ENCODE measurements at places on chromosomes 5 and 9.

GRCh38 chr5:145499483-145499882 lies 335.7 kb downstream of the PRELID2 start:
- DNase-seq = no peak

DNA sequence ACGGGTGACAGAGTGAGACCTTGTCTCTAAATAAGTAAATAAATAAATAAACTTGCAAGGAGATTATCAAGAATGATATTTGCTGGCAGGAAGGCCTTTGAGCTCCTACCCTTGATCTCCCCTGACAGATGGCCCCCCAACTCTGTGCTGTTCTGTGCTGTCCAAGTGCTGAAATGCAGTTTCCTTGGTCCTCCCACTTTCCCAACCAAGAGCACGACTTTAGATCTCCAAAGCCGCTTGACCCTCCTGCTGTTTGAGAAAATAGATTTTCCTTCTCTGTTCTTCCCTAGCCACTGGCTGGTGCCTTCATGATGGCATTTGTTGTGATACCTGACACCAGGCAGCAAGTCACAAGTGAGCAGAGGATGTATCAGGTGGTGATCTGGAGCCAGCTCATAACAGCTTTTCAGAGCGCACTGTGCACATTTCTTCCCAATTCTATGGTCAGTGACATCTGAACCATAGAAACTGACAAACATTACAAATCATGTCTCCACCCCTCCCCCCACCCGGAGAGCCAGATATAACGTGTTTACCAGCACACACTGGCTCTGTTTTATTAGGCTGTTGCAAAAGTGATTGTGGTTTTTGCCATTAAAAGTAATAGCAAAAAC lies 80.0 kb upstream of the PUM3 start:
- no peak for DNase-seq

DNA sequence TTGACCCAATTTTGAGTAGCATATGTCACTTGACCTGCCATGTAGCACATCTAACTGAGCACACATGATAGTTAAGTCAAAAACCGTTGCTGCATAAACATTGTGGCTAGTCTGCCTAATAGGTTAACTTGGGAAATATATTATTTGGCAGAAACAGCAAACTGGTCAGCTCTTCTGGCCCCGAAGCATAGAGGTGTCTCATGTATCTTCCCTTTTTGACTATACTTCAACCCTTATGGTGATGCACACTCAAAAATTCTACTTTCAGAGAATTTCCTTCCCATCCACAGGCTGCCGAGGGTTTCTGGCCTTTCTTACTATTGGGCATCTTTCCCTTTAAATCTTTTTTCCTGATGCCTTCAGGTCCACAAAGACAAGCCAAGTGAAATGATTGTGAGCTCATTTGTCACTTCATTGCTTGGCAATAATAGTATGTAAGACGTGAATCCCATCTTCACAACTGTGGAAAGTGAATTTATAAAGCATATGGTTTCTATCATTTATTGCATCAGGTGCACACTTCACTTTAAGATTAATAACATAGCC lies 41.2 kb downstream of the MOCS2 start:
- no peak for DNase-seq

DNA sequence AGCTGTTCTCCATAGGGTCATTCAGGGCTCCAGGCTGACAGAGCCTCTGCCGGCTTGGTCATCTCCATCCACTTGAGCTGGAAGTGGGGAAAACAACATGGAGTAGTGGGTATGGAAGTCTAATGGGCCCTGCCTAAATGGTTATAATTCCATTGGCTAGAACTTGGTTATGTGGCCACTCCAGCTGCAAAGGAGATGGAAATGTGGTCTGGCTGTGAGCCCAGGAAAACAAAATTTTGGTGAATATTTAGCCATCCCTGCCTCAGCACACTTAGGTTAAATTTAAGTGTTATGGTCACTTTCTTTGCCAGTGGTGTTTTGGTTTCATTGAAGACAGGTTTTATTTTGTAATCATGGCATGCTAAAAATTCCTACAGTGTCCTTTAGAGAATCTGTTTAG lies 112.3 kb downstream of the SMARCA2 start:
- no peak for DNase-seq

DNA sequence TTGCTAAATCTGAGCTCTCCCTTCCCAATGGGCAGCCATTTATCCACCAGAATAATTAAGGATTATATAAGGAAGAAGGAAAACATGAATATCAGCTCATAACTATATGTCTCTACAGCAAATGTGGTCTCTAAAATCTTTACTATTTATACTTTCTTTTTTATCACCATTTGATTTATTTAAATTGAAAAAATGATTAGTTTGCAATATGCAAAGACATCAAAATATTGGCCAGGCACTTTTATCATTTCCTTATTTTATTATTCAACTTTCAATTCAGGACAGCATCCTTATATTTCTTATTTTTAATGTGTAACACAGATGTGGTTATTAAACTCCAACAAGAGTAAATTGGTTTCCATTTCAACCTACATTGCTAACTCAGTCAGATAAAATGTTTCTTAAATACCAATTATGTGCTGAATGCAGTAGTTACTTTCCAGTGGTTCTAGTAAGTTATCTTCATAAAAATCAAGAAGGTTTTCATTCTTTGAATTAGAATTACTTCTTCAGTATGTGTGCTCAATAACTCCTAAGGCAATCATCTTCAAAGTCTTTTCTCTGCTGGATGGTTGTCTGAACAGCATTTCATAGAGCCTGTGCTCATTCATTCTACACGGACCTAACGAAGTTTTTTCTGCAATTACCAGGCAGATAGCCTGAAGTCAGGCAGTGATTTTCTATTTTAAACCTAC lies 1148.0 kb downstream of the CDH12 start:
- no peak for DNase-seq

GRCh38 chr9:105066275-105066865 lies 138.4 kb upstream of the ABCA1 start:
- no peak for DNase-seq

- DNase-seq = no peak
Observed at GRCh38 chr5:165328846-165329245, 1823.4 kb downstream of the MAT2B start.

GRCh38 chr5:39274398-39275085 lies 55.2 kb upstream of the FYB1 start:
- DNase-seq = no peak

DNA sequence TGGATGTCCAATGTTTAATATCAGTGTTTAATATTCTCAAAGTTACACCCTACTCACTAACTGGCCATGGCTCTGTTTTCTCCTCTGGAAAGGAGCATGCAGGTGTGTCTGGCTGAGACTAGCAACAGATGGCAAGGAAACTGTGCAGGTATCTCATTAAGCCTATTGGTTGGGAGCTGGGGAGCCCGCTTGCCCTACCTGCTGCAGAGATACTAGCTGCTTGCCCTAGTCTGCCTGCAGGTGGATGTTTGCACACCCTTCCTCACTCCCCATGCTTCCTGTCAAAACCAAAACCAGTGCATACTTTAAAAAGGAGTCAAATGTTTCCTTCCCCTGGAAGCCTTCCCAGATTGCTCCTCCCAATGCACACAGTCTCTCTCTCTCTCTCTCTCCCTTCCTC lies 228.3 kb upstream of the RASEF start:
- no peak for DNase-seq

GRCh38 chr5:111954516-111955395 lies 197.8 kb upstream of the NREP start:
- no peak for DNase-seq

GRCh38 chr5:168479166-168479565 lies 7.1 kb upstream of the RARS1 start:
- no peak for DNase-seq

- DNase-seq = no peak
Observed at GRCh38 chr9:966870-967269, 9.6 kb upstream of the DMRT3 start.

- no peak for DNase-seq
Observed at GRCh38 chr9:124720429-124721108, 50.5 kb downstream of the NR6A1 start.

- peak; percentile 31 for DNase-seq
Observed at GRCh38 chr5:79133657-79134451, 22.2 kb downstream of the BHMT start.

GRCh38 chr9:1890816-1891215 lies 124.3 kb upstream of the SMARCA2 start:
- no peak for DNase-seq

- DNase-seq = peak; percentile 32
Observed at GRCh38 chr5:16894236-16895057, 41.6 kb downstream of the MYO10 start.

GRCh38 chr5:83689881-83690280 lies 30.8 kb downstream of the HAPLN1 start:
- no peak for DNase-seq

GRCh38 chr5:78268356-78268755 lies 26.1 kb downstream of the AP3B1 start:
- DNase-seq = no peak

- DNase-seq = no peak
Observed at GRCh38 chr5:160626322-160626721, 204.7 kb downstream of the PTTG1 start.

DNA sequence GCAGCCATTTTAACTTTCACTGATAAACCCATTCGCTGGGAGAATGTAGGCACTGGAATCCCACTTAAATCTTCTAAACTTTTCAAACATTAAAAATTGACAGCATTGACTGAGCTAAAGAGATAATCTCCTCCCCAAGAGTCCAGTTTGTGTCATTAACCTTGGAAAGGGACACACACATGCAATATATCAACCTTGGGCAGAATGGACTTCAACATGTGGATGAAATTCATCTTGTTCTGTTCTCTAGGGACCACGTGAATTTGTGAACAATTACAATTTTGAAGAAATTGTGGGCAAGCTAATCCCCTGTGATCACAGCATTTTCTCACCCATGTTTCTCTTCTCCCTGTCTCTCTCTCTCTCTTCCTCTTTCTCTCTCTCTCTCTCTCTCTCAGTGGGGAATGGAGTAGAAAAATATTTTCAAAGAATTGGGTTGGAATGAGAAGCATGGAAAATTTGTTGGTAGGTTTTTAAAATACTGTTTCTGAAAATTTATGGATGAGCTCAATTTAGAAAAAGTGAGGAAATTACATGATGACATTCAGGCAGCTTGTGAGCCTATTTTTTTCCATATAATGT lies 553.7 kb downstream of the EBF1 start:
- DNase-seq = no peak

GRCh38 chr9:17025281-17025680 lies 109.6 kb upstream of the CNTLN start:
- DNase-seq = no peak

- DNase-seq = no peak
Observed at GRCh38 chr5:34562791-34563190, 93.3 kb upstream of the RAI14 start.

GRCh38 chr9:107513464-107514100 lies 24.0 kb upstream of the KLF4 start:
- DNase-seq = no peak

- DNase-seq = peak; percentile 56
Observed at GRCh38 chr5:72179816-72180440, 72.7 kb downstream of the MAP1B start.

DNA sequence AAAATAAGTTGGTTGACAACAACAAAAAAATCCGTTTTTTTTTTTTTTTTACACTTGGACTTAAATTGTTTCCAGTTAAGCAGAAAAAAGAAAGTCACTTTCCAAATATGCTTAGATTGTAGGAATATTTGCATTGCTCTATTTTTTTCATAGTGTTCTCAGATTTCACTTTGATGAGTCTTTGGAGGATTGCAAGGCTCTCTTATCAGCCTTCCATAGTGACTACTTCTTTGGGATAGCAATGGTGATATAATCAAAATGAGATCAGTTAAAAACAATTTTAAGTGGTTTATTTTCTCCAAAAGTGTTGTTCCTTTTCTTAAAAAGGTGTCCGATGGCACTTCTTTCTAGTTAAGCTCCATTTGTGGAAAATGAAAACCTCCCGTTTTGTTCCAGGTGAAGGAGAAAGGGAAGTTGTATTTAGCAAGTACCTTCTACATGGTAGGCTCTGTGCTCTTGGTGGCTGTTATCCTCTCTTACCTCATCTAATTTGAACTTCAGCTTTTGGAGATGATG lies 3.9 kb downstream of the RASGRF2 start:
- no peak for DNase-seq

DNA sequence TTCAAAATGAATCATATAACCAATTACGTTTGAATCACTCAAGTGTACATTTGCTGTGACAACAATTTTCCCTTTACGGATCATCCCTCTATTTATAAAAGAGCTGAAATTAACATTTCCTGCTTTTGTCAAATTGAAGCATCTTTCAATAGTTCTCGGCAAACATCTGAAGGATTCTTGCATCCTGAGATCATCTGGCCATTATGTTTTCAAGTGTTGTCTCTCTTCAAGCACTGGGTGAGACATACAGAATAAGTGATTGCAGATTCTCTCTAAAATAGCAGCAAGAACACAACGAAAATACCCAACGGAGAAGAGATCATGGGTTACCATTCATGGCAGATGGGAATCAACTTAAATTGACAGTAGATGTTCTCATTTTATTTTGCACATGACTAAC lies 283.4 kb upstream of the GRAMD2B start:
- DNase-seq = no peak

- no peak for DNase-seq
Observed at GRCh38 chr9:98781588-98782383, 14.6 kb downstream of the ANKS6 start.

DNA sequence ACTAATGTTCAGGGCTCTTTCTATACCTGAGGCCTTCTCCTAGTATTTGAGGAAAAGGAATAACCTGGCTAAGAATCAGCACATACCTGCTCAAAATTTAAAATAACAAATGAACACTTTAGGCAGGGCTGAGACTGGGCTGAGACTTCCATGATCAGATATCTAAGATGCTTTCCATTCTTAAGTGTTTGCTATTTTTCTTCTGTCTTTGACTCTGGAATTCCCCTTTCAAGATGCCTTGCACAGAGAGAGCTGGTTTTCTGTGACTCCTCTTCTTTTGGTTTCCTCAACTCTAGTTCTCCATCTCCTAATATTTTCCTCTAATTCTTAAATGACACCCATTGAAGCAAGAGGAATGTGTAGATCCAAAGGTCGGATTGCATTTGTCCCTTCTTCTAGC lies 61.1 kb downstream of the DPYSL3 start:
- DNase-seq = no peak

DNA sequence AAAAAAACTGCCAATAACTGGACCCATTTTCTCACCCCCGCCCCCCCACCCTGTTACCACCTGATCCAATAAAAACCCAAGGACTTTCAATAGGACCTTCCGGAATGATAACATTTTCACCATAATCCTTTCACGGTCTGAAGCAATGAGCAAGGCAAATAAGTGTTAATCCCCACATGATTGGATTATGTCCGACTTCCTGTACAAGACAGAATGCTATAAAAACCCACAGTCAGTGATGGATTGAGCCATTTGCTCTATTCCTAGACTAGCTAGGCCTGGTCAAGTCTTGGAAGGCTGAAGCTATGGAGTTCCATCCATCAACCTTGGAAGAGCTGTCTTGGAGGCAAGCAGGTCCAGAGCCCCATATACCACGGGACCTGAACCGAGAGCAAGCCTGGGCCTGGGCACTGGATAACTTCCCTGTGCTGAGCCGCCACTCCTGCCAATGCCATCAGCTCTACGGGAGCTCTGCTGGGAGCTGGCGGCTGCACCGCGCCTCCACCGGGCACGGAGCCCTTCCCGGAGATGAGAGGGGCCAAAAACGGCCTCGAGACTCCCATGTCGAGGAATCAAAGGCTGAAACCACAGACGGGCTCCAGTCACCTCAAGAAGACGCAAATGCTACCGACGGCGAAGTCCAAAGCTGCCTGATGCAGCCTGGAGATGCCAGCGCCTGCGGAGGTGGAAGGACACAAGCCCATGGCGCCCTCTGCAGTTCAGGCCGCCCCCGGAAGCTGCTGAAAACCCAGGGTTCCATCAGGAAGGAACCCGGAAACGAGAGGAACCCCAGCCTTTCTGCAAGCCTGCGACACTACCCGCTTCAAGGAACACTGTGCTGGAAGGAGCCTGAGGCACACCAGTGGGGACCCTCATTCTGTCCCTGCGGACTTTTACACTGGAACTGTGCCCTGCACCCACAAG lies 69.2 kb downstream of the ANXA2R start:
- DNase-seq = no peak

Data from NCI-H446 treated with DMSO at 0.1 percent for 48 hours (cell line).